Dermis blood vessel endothelial cell (primary cell): ENCODE measurements at places on chromosomes 16 and 17. TPM values are rescaled to one million over a fixed set of nuclear protein-coding genes. Genes with fewer than 3 reads are reported as not detected.

GRCh38 chr17:69336996-69337395 is 10.1 kb upstream of the ABCA5 start:
- DNase-seq: no peak

Gene SLC22A31
- 0.23 TPM in 1 of 2 replicates, not detected in the other for total RNA-seq

- no peak for DNase-seq
These were observed 13.0 kb downstream of the PIP4K2B start for GRCh38 chr17:38786372-38786771.

DNA sequence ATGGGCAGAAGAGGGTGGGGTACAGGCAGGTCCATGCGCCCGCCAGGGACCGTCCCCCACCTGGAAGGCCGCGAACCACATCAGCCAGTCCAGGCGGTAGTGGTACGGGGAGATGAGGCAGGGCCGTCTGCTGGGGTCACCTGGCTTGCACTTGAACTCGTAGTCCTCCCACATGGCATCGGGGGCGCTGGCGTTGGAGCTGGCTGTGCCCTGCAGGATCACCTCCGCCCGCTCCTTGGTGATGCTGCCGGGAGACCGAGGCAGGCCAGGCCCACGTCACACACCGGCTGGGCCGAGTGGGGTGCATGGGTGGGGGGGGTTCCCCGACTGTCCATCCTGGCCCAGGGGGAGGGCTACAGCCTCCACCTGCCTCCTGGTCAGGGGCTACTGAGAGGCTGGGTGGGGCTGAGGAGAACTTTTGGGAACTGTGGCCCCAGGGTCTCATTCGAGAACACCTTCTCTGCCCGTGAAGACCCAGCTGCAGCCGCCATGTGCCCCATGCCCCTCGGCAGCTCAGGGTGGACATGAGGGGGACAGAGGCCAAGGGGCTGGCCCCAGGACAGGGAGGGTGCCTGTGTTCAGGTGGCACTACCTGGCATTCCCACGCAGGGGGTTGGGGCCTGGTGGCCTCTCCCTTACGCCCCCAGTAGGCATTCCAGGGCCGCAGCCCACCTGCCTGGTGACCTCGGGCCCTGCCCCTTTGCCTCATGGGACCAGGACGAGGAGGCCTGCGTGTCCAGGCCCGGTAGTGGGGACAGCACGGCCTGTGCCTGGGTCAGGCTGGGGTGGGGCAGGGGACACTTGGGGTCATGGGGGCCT is 69.5 kb upstream of the GNG13 start:
- DNase-seq: no peak

DNA sequence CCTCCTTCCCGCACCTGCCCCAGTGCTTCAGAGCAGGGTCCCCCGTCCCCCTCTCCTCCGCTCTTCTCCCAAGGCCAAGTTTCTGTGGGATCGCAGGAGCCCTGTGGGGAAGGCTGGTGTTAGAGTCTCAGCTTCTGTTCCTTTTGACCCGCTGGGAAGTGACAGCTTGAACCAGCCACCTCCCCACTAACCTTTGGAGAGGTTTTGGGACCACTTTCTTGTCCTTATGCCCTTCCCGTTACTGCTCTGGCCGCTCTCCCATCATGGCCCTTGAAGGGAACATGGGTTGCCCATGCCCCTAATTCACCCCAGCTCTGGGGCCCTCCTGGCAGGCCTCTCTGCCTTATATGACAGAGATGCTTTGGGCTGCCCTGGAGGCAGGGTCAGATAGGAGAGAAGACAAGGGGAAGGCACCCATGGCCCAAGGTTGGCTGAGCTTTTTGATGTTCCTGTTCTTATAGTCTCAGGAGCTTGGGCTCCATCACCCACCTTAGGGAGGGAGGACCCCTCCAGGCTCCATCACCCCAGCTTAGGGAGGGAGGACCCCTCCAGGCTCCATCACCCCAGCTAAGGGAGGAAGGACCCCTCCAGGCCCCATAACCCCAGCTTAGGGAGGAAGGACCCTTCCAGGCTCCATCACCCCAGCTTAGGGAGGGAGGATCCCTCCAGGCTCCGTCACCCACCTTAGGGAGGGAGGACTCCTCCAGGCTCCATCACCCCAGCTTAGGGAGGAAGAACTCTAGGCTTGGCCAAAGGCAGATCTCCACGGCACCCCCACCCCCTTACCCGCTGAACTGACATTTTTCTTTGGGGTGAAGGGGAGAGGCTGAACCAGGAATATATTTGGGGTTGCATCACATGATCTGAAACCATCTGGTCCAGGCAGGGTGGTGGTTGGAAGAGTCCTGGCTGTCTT is 45.0 kb downstream of the NT5M start:
- no peak for DNase-seq
